ENCODE measurements at places on chromosomes 5 and 9. TPM values are rescaled to one million over a fixed set of nuclear protein-coding genes. Genes with fewer than 3 reads are reported as not detected.

PAM gene
- total RNA-seq = 14.5 TPM

ZNF454 gene
- not detected for total RNA-seq

FRRS1L gene
- total RNA-seq = 0.02 TPM

WDR38 gene
- not detected for total RNA-seq

DTWD2 gene
- 6.0 TPM for total RNA-seq

DDX4 gene
- not detected for total RNA-seq

FCN2 gene
- total RNA-seq = not detected

MED10 gene
- 13.2 TPM for total RNA-seq

TUBB4B gene
- 412 TPM for total RNA-seq

NEUROG1 gene
- not detected for total RNA-seq

IFNA6 gene
- not detected for total RNA-seq

ZNF879 gene
- total RNA-seq = 2.8 TPM

GRCh38 chr9:98795970-98796363, 388 bp downstream of the ANKS6 start:
- no peak for DNase-seq

DNA sequence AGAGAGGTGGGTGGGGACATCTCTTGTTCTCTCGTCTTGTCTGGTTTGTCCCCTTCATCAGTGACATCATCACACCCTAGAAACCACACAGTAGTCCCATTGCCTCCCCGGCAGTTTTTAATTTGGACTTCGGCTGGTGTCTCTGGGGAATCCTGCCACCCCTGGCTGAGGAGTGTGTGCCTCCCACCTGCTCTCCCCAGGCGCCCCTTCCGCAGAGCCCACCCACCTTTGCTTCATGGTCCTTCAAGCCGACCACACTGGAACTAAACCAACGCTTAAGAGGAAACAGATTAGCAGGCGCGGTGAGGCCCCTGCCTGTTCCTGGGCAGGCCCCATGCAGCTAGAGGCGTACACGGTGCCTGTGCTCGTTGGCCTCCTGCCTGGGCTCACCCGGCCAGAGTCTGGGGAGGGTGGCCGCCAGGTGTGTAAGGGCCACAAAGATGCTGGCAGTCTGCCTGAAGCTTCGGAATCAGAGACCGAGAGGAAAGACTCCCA, 107.6 kb upstream of the SPRY4 start:
- no peak for DNase-seq

DNA sequence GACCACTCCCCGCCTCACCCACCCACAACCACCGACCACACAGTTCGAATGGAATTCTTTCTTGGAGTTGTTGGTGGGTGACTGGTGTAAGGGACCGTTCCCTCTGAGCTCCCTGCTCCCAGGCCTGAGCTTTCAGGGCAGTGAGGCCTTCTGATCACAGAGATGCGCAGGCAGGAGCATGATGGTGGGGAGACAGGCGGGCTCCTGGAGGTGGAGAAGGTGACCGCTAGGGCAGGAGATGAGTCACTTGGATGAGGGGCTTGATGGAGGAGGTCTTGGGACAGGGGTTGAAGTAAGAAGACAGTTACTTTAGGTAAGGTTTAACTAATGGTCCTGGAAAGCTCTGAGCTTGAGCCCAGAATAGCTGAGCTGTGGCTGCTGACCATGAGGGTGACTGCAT, 88.5 kb downstream of the HSPA4 start:
- no peak for DNase-seq

DNA sequence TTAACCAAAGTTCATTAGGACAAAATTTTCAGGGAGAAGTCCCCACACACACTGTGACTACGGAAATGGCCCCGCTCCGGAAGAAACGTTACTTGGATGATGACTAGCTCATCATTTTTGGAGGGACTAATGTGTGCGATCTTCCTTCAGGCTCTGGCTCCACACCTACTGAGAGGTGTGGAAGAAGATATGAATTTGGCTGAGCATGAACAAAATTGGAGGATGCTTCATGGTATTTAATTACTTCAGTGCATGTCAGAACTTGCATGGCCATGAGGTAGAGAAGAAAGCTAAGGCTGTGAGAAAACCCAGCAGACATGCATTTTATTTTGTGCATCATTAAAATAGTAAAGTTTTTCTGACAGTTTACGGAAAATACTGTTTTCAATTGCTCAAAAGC, 202.1 kb upstream of the TLE4 start:
- no peak for DNase-seq

DNA sequence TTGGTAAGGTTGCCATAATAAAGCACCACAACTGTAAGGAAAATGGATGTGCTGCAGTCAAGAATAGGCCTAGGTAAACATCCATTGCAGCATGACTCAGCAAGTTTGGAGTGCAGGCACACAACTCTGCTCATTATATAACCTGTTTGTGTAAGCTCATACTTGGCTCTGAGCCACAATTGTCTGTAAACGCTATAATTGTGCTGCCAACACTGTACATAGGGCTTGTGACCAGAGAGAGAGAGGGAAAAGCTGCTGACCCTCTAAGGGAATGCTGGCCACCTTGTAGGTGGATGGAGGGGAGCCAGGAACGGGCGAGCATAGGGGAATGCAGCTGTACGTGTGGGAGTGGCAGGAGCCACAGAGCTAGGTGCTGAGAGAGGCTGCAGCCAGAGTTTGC, 2186.5 kb upstream of the ACO1 start:
- DNase-seq = peak; percentile 57

GRCh38 chr5:8418049-8418426, 549.1 kb downstream of the MTRR start:
- no peak for DNase-seq

GRCh38 chr5:23991406-23991805, 484.0 kb downstream of the PRDM9 start:
- DNase-seq = no peak

- peak; percentile 85 for DNase-seq
These were observed 23.4 kb downstream of the HNRNPK start for GRCh38 chr9:83956436-83957247.

- DNase-seq = peak; percentile 65
These were observed 425.3 kb downstream of the CSNK1G3 start for GRCh38 chr5:123937230-123937629.

GRCh38 chr9:89179895-89180734, 1.5 kb upstream of the SHC3 start:
- peak; percentile 82 for DNase-seq

DNA sequence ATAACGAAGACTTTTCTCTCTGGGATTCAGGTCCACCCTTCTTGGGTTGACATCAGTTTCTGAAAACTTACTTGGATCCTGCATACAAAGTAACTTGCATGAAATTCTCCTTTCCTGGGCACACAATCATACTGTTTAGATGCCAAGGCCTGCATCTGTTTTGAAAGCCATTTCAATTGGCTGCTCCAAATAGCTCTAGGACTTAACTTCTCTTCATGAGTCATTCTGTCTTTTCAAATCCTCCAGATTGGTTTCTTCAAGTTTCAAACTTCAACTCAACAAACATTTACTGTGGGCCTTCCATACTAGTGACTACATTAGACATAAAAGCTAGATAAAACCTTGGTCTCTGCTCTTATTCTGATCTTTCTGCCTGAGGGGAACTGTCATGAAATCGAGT, 54.8 kb upstream of the HMHB1 start:
- DNase-seq = no peak

DNA sequence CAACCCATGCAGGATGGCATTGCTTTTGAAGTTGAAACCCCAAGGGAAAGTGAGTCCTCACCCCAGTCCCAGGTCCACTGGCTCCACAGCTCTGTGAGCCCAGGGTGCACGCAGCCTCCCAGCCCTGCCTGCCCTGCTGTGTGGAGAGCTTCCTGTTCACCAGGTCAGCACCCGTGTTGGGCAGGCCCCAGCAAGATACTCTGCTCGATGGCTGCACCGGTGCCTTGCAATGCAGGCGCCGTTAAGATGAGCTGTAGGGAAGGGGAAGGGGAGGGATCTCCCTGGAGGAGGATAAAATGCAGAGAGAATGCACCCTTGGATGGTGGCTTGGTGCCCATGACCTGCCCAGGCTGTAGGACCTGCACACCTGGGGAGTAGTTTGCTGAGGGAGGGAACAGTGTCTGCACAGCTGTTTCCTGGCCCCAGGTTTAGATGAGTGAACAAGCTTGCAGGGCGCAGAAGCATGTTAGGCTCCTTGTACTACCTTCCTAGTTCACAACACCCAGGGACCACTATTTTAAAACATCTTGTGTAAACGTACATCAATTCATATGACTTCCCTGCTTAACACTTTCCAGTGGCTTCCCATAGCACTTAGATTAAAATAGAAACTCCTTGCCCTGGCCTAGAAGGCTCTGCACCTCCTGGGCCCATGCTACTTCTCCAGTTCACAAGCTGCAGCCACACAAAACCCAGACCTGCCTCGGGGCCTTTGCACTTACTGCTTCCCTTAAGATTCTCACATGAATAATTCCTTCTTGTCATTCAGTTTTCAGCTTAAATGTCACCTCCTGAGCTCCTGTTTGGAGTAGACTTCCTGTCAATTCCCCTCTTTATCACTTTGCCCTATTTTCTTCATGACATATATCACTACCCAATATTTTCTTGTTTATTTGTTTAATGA, 19.6 kb downstream of the FAT2 start:
- no peak for DNase-seq

DNA sequence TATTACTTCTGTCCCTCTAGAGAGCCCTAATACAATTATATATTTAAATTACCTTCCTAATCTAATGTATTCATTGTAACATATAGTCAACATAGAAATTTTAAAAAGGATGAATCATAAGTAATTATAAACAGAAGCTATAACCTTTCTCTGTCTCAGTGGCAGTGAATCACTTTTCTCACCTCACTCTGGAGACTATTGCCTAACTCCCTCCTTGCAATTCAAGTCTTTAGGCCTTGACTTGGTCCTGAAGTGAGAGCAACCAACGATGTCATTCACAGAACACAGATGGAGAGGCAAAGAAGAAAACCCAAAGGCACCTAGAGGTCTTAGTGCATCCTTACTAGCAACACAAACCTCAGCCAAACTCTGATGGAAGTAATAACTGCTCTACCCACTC, 133.3 kb upstream of the DPYSL3 start:
- no peak for DNase-seq

DNA sequence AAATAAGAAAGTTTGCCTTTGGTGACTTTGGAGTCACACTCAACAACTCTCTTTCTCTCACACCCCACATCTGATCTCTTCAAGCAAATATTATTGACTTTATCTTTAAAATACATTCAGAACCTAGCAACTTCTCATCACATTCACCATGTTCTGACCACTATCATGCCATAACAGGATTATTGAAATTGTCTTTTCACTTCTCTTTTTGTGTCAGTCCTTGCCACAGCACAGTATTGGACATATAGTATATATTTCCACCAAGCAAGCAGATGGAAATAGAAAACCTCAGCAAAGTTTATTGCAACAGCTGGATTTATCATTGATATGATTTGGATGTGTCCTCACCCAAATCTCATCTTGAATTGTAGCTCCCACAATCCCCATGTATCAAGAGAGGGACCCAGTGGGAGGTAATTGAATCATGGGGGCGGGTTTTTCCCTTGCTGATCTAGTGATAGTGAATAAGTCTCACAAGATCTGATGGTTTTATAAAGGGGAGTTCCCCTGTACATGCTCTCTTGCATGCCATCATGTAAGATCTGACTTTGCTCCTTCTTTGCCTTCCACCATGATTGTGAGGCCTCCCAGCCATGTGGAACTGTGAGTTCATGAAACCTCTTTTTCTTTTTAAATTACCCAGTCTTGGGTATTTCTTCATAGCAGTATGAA, 26.9 kb upstream of the ITGA1 start:
- no peak for DNase-seq

DNA sequence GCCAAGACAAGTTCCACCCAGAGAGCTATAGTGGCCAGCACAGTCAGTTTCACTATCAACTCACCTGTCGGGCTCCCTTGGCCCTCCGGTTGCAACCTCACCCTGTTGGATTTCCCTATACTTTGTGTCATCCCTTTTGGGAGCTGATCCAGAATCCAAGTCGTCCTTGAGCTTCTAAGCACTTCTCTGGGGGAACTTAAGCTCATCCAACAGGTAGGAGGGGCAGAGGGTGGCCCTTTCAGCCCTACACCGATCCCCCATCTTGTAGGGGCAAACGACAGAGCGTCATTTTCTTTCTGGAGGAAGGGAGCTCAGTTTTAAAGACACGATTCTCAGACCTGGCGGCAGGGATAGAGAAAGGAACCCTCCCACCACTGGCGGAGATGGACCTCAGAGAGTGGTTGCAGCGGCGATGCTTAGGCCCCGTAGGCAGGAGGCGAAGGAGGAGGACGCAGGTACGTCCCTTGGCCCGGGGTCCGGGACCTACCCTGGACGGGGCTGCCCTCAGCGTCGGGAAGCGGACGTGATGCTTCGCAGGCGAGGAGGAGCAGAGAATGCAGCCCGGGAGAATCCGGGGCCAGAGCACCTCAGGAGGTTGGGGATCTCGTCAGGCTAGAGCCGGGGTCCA, 519 bp downstream of the ZER1 start:
- no peak for DNase-seq
